Activated CD4-positive, alpha-beta T cell treated with anti-CD3 and anti-CD28 coated beads, Interleukin-2, Interleukin-4, amounts not matched to agents 100 ng/mL and 50 ng/mL, durations not matched to agents 16 hours and 8 hours (primary cell): ENCODE measurements at places on chromosomes 4 and X.

- DNase-seq = no peak
Measured at GRCh38 chr4:158817562-158818296, 48.9 kb downstream of the FNIP2 start.

GRCh38 chr4:98518559-98519267, 139.7 kb downstream of the TSPAN5 start:
- DNase-seq = peak; percentile 57

GRCh38 chr4:41396869-41397268, 140.1 kb downstream of the UCHL1 start:
- no peak for DNase-seq

GRCh38 chr4:148574911-148575310, 132.7 kb upstream of the NR3C2 start:
- no peak for DNase-seq

DNA sequence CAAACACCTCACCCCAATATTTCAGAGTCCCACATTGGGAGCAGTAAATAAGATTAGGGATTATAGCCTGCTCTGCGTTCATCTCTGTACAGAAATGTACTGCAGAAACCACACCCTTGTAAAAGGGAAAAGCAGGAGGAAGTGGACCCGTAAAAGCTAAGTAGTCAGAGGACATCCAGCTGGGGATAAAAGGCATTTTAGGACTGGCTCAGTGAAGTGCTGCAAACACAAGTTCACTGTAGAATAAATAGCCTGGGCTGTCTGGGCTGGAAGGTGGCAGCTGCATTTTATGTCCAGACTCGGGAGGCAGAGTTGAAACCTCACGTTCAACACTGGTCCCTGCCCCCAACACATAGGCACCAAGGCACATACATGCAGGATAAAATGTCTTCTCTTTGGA, 178.7 kb upstream of the FAT1 start:
- DNase-seq = no peak

GRCh38 chr4:21757248-21757647, 191.3 kb downstream of the KCNIP4 start:
- no peak for DNase-seq

DNA sequence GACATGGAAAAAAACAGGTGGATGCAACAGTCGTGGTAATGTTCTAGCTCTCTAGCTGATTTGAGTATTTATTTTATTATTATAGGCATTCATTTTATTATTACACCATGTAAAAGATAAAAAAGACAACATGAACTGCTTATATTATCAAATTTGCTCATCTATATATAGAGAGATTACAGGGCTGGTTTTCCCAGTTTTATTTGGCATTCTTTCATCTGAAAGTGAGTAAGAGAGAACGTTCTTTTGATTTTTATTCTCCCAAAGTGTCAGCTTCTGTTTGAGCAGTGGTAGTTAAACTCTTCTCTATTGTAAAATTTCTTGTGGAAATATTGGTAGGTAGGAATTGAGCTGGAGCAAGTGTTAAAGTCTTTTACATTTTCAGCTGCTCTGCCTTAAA, 179.9 kb downstream of the SOWAHB start:
- no peak for DNase-seq

GRCh38 chr4:108118505-108118904, 50.2 kb downstream of the LEF1 start:
- peak; percentile 50 for DNase-seq

GRCh38 chr4:97507587-97508245, 635.6 kb downstream of the STPG2 start:
- DNase-seq = no peak

DNA sequence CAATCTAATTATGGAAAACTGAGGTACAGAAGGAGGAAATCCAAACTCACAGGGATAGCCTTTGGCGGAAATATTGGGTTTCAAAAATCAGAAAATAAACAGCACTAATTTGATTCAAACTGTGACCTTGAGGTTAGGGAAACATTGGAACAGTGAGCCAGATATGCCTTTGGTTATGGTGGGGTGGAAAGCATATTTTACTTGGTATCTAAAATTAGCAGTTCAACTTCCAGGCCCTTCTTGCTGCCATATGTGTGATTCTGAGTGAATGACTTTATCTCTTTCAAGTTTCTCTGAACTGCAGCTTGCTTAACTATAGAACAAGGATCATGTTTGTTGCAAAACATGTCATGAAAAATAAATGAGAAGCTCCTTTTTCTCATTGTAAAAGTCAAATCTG, 240.9 kb upstream of the VEGFC start:
- DNase-seq = no peak

DNA sequence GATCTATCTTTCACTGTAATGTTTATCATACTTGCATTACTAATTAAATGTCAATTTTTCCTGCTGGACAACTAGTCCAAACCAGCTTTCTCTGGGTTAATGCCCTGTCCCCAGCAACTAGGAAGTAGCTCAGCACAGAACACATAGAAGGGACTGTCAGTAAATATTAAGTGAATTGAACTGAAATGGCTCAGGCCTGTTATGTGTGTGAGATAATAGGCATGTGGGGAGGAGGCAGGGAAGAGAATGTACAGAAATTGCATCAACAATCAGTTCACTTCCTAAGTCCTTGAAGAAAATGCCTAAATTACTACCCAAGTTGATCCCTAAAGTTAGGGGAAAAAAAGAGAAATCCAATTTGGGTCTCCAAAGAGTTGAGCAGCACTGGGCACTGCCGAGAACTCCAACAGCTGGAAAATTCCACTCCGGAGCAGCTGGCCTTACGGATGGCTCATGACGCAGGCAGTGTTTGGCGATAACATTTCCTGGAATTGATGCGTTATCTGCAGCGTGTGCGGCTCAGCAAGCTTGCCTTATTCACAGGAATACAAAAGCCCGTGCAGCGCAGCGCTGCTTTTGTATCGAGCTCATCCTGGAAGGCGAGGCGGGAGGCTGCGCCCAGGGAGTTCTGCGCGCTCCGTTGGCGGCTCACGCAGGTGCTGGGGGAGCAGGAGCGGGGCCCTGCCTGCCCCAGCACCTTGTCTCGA, 297.3 kb upstream of the LCORL start:
- DNase-seq = no peak

DNA sequence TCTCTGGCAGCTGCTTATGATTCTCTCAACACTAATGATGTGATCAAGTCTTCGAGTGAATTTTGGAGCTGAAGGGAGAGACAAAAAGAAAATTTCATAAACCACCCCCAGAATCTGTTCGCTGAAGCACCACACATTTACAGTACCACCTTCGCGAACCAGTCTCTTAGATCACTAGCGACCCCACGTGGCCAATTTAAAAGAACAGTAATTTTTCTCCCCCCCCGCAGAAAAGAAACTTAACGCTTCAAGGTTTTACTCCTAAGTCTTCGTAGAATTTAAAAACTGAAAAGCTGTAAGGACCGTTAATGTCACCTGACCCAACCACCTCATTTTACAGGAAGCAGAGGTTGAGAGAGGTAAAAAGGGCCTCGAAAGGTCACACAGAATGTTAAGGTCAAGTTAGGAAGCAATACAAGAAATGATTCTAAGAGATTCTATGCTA, 187.5 kb downstream of the QDPR start:
- peak; percentile 37 for DNase-seq

- DNase-seq = no peak
Measured at GRCh38 chrX:110755611-110756010, 40.0 kb downstream of the CHRDL1 start.
